ENCODE measurements at places on chromosomes 5 and 9. TPM values are rescaled to one million over a fixed set of nuclear protein-coding genes. Genes with fewer than 3 reads are reported as not detected.

DNA sequence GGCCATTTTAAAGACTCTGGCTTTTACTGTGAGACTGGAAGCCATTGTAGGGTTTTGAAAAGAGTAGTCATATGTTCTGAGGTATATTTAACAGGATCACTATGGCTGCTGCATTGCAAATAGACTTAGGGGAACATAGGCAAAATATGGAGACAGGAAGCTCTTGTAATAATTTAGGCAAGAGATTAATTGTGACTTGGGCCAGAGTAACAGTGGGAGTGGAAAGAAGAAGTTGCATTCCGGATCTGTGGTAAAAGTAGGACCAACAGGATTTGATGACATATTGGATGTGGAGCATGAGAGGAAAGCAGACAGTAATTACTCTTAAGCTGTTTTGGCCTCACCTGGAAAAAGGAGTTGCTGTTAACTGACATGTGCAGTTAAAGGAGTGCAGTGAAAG lies 85.6 kb downstream of the SMIM15 start:
- no peak for DNase-seq

DNA sequence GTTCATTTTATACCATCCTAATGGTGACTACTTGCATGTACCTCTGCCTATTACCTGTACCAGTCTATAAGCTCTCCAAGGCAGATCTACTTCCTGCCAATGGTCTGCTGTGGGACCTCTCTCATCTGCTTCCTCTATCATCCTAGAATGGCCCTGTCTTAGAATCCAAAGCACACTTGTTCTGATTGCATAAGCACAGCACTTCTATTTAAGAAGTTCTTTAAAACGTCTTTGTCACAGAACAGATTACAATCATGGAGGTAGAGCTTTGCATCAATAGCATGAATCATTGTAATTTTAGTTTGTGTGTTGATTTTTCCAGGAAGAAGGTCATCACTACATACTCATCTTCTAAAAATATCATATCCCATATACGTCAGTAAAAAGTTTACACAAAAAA lies 131.8 kb upstream of the ACOT12 start:
- DNase-seq: no peak

GRCh38 chr5:95686651-95687050 lies 3.9 kb upstream of the SPATA9 start:
- no peak for DNase-seq

- DNase-seq: no peak
Measured at GRCh38 chr9:127778280-127779135, at the start of gene SH2D3C. Gene SH2D3C (minus strand): TSS chr9:127778666. CDS start chr9:127778627, 39 bp downstream.

GRCh38 chr9:84807870-84808390 lies 138.4 kb downstream of the NTRK2 start:
- no peak for DNase-seq

GRCh38 chr5:167064198-167064776 lies 1227.2 kb upstream of the WWC1 start:
- no peak for DNase-seq

DNA sequence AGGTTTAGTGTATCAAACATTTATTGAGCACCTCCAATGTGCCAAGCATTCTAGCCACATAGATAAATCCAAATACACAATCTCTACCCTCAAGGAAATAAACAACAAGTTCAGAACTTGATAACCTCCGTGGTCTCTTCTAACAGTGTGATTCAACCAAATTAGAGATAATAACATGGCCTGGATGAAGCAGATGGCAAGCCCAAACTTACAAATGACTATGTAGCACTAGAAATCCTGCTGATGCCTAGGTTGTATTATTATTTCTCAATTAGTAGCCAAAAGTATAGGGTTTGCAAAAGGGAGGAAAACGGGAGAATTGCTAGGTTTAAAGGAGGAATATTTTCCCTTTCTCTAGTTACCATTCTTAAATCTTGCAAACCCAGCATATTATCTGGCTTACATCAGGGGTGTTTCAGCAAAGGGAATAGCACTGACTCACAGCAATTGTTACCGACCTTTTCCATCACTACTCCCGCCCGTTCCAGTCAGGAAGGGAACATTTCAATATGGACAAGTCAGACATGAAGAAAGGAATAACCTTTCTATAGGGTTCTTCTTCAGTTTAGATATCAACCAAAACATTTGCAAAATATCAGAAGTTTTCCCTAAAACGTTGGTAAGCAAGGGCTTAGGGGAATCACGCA lies 2.3 kb downstream of the DPYSL3 start:
- DNase-seq: no peak

DNA sequence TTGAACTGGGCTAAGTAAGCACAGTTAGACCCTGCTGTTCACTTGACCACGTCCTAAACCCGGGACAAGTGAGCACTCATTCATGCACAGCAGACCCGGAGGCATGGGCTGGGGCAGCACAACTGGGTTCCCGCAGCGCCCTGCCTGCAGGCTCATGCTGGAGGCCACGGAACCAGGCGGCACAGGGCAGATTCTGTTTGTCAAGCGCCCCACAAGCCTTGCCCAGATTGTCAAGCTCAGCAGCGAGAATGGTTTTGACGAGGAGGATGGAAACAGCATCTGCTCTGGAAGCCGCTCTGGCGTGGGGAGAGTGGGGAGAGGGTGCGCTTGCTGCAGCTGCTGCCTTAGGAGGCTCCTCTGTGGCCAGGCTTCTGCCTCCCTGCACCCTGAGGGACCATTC lies 32.7 kb downstream of the PRRT1B start:
- DNase-seq: no peak

DNA sequence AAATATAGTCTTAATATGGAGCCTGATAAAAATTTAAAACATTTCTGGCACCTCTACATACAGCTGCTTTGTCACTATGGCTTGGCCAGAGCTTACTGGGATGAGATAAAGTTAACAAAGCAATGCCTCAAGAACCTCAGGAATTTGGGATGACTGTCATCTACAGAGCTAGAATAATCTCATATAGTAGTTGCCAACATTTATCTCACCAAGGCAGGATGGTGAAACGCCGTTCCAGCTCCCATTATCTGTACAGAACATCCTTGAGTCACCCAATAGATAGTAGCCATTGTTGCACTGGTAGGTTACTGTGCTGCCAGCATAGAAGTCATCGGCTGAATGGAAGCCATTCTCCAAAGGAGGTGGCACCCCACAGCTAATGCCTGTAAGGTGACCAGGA lies 94.6 kb upstream of the TXNDC8 start:
- no peak for DNase-seq

DNA sequence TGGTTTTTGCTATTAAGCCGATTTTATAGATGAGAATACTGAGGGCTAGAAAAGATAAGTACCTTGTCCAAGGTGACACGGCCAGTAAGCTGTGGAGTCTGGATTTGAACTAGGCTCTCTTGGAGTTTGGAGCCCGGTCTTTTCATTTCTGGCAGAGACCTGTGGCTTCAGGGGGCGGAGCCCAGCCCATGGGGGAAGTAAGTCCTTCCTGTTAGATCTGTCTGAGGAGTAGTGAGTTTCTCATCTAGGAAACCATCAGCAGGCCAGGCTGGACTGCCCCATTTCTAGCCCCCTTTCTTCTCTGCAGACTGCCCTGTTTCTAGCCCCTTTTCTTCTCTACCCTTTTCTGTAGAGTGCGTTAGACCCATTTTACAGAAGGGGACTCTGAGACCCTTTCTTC lies 521 bp upstream of the PTGS1 start:
- DNase-seq: no peak

DNA sequence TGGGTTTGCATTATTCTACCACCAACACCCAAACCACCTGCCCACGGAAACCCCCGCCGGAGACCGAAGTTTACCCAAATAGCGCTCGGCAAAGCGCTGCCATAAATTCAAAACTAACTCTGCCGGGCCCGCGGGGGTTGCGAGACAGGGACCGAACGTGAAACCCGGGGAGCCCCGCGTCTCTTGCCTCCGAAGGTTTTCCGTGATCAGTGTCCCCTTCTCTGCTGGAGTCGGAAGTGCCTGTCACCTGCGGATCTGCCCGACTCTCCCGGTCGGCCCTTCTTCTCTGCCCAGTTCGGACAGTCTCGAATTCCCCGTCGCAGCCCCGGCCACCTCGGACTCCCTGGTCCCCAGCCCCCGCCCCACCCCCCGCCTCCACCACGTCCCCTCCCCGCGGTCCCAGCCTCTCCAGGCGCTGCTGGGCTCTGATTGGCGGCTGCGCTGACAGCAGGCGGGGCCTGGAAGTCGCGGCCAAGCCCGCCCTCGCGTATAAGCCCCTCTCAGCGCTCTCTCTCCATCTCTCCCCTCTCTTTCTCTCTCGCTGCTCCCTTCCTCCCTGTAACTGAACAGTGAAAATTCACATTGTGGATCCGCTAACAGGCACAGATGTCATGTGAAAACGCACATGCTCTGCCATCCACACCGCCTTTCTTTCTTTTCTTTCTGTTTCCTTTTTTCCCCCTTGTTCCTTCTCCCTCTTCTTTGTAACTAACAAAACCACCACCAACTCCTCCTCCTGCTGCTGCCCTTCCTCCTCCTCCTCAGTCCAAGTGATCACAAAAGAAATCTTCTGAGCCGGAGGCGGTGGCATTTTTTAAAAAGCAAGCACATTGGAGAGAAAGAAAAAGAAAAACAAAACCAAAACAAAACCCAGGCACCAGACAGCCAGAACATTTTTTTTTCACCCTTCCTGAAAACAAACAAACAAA lies at the start of gene RORB:
Gene RORB, plus strand, starts transcription at position 517 of the 929 bp plus-strand sequence. CDS start 642 bp downstream, outside the sequence.
- peak; percentile 48 for DNase-seq

- no peak for DNase-seq
Measured at GRCh38 chr5:131377785-131378325, 114.0 kb downstream of the CDC42SE2 start.

DNA sequence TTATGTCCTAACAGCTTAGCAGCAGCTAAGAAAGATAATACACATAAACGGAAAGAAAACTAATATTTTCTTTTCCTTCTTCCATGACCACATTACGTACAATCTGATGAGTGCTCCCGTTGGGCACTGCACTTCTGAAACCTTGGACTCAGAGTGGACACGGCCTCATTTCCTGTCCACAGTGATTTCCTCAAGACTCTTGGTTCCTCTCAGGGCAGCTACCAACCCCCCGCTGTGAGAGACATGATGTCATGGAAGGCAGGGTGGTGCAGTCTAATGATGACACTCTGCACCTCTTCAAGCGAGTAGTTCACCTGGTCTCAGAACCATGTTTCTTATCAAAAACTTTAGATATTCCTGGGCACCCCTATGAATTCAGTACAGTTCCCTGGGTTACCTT lies 68.7 kb upstream of the CTSL start:
- no peak for DNase-seq

PCDHA1 gene
- 0.18 TPM for polyA plus RNA-seq

ARSI gene
- 31.9 TPM for polyA plus RNA-seq

MLANA gene
- 0.68 TPM for polyA plus RNA-seq

CACNA1B gene
- polyA plus RNA-seq: 0.55 TPM

LRRTM2 gene
- 1.9 TPM for polyA plus RNA-seq

OR2Y1 gene
- not detected for polyA plus RNA-seq

SLC1A3 gene
- 23.2 TPM for polyA plus RNA-seq

IL7R gene
- polyA plus RNA-seq: 11.0 TPM

FSD1L gene
- 5.2 TPM for polyA plus RNA-seq

SLC6A18 gene
- polyA plus RNA-seq: not detected

CER1 gene
- polyA plus RNA-seq: 0.24 TPM

PLPPR1 gene
- polyA plus RNA-seq: 22.6 TPM

CCL28 gene
- 0.43 TPM for polyA plus RNA-seq

ZNG1E gene
- 48.4 TPM for polyA plus RNA-seq

KCNV2 gene
- polyA plus RNA-seq: 0.15 TPM

TCF7 gene
- polyA plus RNA-seq: 14.9 TPM

Data from right lung (tissue), 10 donors.